NCI-H1105 (cell line): ENCODE measurements at places on chromosomes 3 and 15.

GRCh38 chr15:60760646-60761504 lies 281.9 kb upstream of the ICE2 start:
- DNase-seq: no peak

DNA sequence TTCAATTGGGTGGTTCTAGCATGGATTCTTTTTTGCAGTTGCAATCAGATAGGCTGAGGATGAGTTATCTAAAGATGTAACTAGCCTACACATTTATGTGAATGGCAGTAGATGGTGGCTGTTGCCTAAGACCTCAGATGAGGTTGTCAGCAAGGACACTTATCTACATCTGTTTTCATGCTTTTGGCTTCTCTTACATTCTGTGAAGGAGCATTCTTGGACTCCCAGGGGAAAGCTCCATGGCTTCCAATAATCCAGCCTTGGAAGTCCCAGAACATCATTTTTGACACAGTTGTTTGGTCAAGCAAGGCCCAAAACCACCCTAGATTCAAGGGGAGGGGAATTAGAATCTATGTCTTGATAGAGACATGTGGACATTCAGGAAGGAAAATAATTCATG lies 332.2 kb upstream of the RBMS3 start:
- DNase-seq: no peak

- no peak for DNase-seq
These were observed 9.3 kb downstream of the RFTN1 start for GRCh38 chr3:16504242-16504641.

GRCh38 chr3:183812761-183813445 lies 12.5 kb downstream of the MAP6D1 start:
- DNase-seq: no peak

GRCh38 chr15:84967380-84967779 lies 14.3 kb upstream of the PDE8A start:
- no peak for DNase-seq

DNA sequence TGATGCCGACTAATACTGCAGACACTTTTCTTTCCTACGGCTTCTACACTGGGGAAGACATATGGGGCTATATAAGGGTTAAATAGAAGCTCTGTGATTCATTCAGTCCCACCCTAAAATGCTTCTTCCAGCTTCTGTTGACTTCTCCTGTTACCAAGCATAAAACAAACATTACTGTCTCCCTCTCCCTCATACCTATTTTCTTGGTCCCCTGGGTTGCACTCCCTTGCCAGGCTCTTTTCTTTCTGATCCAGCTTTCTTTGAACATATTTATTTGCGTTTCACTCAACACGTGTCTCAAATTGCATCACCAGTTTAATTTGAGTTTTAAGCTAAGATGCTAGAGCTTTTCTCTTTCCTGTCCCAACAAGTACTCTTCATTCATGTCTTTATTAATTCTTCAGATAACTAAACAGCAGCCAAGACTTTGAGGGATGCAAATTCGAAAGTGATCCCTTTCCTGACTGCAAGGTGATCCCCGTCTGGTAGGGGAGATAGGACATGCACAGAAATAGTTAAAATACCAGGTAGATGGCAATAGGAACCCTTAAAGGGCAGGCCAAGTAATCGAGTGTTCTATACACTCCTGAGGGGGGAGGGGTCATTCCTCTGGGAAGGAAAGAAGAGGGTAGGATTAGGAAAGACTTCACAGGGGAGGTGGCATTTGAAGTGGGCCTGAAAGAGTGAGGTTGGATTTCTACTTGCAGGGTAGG lies 198.6 kb upstream of the BCL6 start:
- DNase-seq: no peak

- DNase-seq: no peak
These were observed 49.3 kb downstream of the HHLA2 start for GRCh38 chr3:108345492-108346205.

- DNase-seq: no peak
These were observed 61.4 kb downstream of the COL8A1 start for GRCh38 chr3:99699841-99700240.

GRCh38 chr15:100715571-100716455 lies 113.4 kb downstream of the ASB7 start:
- DNase-seq: no peak

- no peak for DNase-seq
These were observed 8.4 kb downstream of the RTP1 start for GRCh38 chr3:187205683-187206082.

DNA sequence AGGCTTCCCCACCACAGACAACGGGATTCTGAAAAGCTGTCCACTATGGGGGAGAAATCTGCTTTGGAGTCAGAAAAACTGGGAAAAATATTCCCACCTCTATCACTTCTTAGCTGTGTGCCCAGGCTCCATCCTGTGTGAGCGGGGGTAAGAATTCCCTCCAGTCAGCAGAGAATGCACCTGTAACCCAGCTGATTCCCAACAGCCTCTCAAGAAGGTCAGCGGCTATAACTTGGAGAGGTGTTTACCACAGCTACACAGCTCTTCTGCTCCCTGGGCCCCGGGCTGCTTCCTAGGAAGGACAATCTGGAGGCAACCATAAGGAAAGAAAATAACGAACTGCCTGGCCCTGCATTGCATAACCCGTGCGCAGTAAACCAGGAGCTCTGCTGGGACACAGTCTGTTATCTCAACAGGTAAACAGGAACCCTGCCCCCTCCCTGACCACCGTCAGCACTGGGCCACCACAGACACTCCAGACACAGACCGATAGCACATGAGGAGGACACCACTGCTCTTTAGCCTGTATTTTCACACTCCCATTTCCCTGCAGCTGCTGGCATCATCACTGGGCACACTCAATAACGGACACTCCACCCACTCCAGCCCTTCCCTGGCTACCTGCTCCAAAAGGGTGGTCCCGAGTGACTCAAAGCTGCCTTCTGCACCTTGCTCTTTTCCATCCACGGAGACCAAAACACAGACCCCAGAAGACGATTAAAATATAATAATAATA lies 2.1 kb downstream of the RAB43 start:
- DNase-seq: no peak

- no peak for DNase-seq
These were observed 137.9 kb upstream of the HES1 start for GRCh38 chr3:193998123-193998448.

DNA sequence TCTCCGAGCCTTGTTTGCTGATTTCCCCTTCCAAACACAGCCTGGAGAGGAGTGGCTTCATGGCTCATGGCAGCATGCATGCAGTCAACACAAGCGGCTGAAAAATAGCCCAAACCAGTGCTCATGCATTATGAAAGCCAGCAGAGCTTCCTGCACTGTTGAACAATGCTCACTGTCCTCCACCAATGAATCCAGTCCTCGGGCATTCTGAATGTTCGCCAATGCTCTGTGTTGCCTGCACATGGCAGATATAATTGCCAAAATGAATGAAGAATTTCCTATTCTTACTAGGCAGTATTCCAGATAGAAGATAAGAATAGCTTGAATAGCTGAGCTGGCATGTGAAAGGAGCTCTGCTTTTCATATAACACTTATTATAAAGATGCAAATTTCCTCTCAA lies 252.7 kb downstream of the ROBO1 start:
- DNase-seq: no peak

DNA sequence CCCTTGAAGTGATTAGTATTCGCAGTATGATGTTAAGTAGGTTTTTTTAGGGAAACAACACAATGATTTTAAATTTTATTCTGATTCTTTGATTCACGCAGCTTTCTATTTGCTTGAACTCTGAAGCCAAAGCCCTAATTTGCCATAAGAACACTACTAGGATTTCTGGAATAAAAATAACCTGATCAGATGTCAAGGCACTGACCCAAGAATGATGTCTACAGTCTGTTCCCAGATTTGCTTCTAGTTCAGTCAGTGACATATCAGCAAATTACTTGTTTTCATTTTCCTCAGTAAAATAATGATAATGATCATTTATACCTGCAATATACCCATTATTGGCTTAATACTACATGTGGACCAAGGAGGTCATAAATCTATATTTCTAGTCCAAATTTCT lies 179.5 kb upstream of the EIF1B start:
- no peak for DNase-seq

DNA sequence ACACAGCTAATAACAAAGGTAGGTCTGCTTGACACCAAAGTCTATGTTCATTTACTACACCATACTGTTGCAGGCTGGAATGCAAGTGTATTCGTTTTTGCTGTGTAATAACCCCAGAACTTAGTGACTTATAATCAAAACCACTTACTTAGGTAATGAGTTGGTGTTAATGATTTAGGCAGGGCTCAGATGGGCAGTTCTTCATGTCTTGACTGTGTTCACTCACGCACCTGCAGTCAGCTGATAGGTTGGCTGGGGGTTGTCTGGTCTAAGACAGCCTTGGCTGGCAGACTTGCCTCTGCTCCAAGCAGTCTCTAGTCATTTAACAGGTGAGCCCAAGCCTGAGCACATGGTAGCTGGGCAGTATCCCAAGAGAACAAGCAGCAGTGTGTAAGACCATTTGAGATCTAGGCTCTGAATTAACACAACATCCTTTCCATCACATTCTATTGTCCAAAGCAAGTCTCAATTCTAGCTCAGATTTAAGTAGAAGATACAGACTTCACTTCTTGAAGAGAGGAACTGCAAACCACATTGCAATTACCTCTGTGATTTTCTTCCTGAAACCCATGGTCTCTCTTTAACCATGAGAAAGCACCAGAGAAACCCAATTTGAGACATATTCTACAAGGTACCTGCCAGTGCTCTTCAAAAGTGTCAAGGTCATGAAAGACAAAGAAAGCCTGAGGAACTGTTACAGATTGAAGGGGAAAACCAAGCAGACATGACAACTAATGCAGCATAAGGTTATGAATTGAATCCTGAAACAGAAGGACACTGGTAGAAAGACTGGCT lies 13.3 kb upstream of the DCLK3 start:
- DNase-seq: no peak

GRCh38 chr3:52268036-52268435 lies 10.4 kb downstream of the WDR82 start:
- DNase-seq: no peak

GRCh38 chr3:120280566-120280965 lies 4.5 kb downstream of the GPR156 start:
- DNase-seq: no peak

- DNase-seq: no peak
These were observed 6.4 kb downstream of the AAGAB start for GRCh38 chr15:67248011-67248505.

DNA sequence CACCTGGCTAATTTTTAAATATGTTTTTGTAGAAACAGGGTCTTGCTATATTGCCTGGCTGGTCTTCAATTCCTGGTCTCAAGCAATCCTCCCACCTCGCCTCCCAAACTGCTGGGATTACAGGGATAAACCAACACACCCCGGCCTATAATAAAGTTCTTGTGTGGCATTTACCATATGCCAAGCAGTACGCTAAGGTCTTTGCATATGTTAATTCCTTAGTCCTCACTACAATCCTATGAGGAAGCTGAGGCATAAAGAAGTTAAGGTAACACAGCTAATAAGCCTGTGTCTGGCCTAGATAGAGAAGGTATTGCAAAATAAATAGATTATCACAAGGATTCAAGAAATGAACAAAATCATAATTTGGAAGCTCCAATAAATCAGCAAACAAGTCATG lies 17.6 kb upstream of the SLC4A7 start:
- no peak for DNase-seq

- no peak for DNase-seq
These were observed 70.7 kb downstream of the CACNA2D3 start for GRCh38 chr3:54193093-54193492.

- DNase-seq: no peak
These were observed 43.2 kb upstream of the INSYN1 start for GRCh38 chr15:73796331-73796831.

DNA sequence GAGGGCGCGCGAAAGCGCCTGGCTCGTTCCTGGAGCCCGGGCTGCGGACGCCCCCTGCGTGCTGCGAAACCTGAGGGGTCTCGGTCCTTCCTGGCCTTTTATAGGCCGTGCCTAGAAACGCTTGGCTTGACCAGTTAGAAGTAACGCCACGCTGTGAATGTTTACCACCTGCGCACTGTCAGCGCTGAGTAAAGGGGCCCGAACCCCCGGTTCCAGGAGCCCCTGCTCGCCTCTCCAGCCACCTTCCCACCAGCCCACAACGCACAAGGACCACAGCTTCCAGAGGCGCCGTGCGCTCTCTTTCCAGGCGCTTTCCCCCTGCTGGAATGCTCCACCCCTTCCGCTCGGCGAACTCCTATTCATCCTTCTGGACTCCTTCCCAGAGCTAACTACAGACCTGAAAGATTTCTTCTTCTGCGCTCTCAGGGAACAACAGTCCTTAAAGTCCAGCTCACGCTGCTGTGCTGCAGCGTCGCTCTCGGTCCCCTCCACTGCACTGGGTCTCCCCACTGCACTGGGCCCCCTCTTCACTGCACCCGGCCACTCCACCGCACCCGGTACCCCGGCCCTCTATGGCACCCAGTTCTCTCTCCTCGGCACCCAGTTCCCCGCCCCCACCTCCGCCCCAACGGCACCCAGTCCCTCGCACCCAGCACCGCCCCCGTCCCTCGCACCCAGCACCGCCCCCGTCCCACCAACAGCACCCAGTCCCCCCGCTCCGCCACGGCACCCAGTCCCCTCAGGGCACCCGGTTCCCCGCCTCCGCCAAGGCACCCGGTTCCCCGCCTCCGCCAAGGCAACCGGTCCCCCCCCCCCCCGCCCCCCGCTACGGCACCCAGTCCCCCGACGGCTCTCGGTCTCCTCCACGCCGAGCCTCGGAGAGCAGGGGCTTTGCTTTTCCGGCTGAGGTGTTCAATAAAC lies 69.8 kb downstream of the SQOR start:
- DNase-seq: no peak

GRCh38 chr3:195159117-195159813 lies 111.7 kb downstream of the XXYLT1 start:
- no peak for DNase-seq

DNA sequence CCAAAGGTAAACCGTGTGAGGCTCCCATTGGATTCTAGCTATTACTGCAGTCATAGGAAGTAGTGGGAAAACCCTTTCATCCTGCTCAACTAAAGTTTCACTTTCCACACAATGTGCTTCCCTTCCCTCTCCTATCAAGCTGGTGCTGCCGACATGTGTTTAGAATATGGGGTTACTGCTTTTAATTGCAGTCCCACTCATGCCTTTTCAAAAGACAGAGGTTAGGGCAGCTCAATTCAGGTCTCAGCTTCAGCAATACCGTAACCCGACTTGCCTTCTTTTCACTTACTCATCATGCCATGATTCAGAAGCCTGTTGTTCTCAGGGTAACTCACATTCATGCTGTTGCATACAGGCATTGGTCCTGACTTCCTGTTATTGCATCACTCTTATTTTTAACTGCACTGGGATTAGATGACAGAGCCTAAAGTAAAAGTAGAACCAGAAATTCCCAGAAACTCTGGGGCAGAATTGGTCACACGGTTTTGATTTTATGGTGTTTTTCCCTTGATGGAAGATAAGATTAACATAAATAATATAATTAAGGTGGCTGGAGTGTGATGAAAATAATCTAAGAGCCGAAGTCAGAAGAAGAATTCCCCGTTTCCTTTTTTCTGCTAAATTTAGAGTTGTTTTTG lies 45.7 kb downstream of the C2CD4B start:
- no peak for DNase-seq

DNA sequence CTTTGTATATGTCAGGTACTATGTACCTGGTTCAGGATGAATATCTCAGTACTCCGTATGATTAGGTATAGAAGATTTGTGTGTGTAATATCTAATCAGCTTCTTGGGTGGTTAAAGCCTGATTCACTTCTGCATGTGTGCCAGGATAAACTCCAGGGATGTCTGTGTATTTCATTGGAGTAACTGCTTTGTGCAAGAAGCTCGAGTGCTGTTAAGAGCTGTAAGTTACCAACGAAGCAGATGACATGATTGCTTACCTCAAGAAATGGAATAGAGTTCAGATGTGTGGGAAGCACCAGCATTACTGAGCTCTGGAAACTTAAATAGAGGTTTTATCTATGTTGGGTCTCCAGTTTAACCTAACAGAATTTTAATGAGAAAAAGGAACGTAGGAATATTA lies 23.7 kb downstream of the FAM98B start:
- DNase-seq: no peak
